Pons (tissue), 1 donor: ENCODE measurements at places on chromosomes 2 and 18.

GRCh38 chr2:219277703-219278654, 1.2 kb upstream of the DNAJB2 start:
- DNase-seq: peak; percentile 84

GRCh38 chr2:27653397-27653796, 10.0 kb downstream of the SUPT7L start:
- DNase-seq: no peak

DNA sequence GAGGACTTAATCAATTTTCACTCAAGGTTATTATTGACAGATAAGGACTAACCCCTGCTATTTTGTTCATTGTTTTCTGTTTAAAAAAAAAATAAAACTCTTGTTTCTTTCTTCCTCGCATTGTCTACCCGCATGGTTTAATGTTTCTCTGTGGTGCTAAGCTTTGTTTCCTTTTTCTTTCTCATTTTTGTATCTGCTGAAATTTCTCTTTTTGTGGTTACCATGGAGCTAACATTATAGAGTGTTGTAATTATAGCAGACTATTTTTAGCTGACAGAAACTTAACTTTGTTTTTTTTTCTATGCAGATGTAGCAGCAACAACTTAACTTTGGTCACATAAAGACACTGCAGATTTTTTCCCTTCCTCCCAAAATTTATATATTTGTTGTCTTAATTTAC, 43.1 kb upstream of the CHN1 start:
- no peak for DNase-seq

DNA sequence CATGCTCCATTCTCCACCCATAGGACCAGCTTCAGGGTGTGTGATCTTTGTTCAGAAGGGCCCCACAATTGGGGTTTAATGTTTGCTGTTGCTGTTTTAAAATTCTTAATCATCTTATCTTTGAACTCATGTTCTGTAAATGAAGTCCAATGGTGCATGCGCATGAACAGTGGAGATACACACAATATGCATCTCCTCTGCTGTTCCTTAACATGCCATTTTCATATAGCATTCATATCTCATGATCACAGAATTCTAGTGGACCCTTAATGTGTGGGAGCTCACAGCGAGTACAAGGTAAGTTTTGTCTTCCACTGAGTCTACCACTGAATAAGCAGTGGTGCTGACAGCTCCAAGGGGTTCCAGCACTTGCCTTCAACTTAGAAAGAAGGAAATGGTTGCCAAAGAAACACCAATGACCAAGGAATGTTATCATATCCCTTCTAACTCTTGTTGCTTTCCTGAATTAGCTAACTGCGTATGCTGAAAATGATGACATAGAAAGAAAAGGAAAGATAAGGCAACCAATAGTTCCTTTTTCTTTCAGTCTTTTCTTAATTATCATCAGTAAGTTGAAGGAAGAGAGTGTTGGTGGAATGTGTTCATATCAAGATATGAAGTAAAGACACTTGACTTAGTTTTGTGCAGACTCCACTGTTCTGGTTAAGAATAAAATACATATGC, 258.9 kb upstream of the FBXO11 start:
- DNase-seq: no peak

DNA sequence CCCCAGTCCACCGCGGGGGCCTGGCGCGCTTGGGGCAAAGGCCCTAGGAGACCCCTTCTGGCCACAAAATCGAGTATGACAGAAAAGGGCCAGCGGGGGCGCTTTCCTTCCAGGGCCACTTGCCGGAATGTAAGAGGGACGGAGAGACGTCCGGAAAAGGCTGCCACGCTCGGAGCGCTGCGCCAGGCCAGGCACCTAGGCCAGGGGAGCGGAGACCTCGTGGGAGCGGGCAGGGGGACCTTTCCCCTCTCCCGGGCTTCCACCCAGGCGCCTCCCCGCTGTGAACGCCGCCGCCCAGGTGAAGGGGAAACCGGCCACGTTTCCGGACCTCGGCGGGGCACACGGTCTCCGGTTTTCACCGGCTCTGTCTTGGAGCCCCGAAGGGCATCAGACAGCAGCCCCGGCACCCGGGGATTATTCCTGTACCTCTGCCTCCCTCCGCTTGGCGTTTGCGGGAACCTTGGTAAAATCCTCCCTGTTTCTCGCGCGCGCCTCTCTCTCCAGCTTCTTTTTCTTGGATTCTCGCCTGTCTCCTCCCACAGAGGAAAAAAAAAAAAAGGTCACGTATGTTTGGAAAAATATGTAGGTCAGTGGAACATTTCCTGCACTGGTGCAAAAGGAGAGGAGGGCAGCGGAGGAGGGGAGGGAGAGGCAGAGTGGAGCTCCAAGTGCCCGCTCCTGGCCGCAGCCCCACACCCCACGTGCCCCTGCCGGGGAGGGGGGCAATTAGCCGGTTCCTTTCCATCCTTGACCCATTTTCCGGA, 1.2 kb upstream of the NPAS2 start:
- DNase-seq: no peak

DNA sequence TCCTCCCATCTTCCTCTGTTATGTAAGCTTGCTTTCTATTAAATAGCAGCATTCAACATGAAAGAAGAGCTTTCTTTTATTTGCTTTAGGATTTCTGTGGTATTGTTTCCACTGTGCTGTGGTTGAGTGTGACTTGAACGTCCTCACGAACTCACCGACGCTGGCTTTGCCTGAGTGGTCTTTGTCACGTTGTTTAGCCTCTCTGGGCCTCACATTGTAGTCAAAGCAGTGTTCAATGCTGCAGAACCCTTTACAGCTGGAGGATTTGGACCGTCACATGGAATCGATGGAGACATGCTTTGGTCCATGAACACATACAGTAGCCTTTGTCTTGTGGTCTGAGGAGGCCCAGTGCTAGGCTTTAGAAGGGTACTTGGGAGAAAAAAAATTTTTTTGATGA, 66.3 kb downstream of the TANC1 start:
- peak; percentile 81 for DNase-seq

DNA sequence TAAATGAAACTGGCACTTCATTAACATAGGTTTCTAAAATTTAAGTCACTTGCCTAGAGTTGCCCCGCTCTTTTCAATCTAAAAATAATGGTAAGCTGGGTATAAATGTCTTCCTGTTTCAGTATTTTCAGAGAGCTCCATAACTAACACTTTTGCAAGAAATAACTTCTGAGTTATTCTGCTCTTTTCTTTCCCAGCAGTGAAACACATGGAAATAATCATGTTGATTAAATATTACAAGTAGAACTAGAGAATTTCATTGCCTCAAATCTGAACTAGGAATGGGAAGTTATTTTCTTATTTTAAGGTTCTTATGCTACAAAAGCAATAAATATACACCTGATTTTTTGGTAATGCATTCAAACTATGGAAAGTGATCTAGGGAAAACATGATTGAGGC, 257.4 kb downstream of the IKZF2 start:
- DNase-seq: no peak

- no peak for DNase-seq
These were observed 47.8 kb downstream of the TGFA start for GRCh38 chr2:70505613-70506391.

- DNase-seq: no peak
These were observed 186.0 kb upstream of the HDAC4 start for GRCh38 chr2:239586651-239587310.

DNA sequence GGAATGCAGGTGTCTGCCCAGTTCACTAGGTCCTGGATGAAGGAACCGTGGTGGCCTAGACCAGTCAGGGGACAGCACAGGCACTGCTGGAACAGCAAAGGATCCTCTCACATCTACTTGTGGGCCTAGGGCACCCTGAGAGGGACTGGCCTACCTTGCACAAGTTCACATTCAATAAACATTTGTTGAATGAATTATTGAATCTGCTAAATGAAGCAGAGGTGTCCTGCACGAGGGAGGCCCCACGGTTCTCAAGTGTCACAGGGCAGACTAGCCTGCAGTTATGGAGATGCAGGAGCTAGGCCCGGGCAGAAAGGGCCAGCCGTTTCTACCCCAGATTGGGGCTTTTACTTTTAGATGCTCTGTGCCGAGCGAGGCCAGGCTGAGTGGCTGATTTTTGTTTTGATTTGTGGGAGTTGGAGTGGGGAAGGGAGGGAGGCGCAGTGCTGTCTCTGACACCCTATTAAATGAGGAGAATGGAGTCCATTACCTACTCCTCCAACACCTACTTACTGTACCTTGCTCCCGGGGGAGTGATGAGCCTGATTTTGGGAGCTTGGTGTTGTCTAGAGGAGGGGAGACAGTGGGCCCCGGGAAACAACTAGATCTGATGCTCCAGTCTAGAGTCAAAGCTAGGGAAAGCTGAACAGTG, 18.4 kb downstream of the SH2D6 start:
- DNase-seq: no peak

- DNase-seq: no peak
These were observed 39.3 kb upstream of the MFF start for GRCh38 chr2:227285741-227286236.

GRCh38 chr2:79876430-79876829, 363.6 kb downstream of the CTNNA2 start:
- peak; percentile 49 for DNase-seq
